ENCODE measurements at places on chromosomes 7 and 10. TPM values are rescaled to one million over a fixed set of nuclear protein-coding genes. Genes with fewer than 3 reads are reported as not detected.

DNA sequence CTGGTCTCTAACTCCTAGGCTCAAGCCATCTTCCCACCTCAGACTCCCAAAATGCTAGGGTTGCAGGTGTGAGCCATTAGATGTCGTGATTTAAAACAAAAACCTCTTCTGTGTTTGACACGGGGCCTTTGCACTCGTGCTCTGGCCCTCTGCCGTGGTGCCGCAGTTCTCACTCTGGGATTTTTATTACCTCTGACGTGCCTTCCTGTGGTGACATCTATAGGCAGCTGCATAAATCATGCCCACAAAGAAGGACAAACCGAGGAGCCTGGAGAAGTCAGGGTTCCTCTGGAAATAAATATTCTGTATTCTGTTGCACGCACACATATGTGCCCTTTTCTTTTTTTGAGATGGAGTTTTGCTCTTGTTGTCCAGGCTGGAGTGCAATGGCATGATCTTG, 25.9 kb upstream of the OCM start:
- no peak for DNase-seq

- no peak for DNase-seq
Measured at GRCh38 chr7:72019436-72019835, 392.7 kb downstream of the CALN1 start.

The OR2A1 gene
- total RNA-seq, result not detected

GRCh38 chr10:131702531-131703356, 198.1 kb upstream of the PPP2R2D start:
- DNase-seq, result no peak

The ALOX5 gene
- total RNA-seq, result 8.2 TPM

DNA sequence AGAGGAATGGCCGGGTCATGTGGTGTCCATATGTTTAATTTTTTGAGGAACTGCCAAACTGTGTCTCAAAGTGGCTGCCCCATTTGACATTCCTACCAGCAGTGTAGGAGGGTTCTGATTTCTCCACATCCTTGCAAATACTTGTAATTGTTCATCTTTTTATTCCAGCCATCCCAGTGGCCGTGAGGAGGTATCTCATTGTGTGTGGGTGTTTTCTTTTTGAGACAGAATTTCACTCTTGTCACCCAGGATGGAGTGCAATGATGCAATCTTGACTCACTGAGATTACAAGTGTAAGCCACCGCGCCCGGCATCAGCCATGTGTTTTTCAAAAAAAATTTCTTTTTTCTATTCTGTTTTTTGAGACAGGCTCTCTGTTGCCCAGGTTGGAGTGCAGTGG, 38.7 kb upstream of the DLG5 start:
- DNase-seq, result no peak

GRCh38 chr10:77925795-77926565, 575 bp downstream of the DLG5 start:
- DNase-seq, result peak; percentile 77

The NEUROD6 gene
- not detected for total RNA-seq

DNA sequence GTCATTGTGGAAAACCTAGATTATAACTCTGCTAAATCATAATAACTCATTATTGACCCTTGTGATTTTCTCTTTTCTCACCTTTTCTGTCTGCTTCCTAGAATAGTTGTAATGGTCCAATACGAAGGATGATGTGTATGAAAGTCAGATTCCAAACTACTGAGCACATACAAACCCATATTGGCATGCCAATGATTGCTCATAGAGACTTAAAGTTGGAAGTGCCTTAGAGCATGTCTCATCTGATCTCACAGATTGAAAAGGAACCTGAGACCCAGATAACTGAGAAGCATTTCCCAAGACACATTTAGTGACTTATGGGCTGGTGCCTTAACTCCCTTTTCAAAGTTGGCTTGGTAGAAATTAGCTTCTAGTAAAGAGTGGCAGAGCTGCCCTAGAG, 594.3 kb downstream of the REEP3 start:
- no peak for DNase-seq

The TMEM196 gene
- total RNA-seq, result not detected

- peak; percentile 57 for DNase-seq
Measured at GRCh38 chr7:106625678-106626301, 35.2 kb downstream of the CCDC71L start.

The NCF1 gene
- total RNA-seq, result 3.9 TPM

The CCL24 gene
- total RNA-seq, result 3.4 TPM

- DNase-seq, result no peak
Measured at GRCh38 chr10:69684981-69685353, 54.9 kb downstream of the FAM241B start.

- DNase-seq, result no peak
Measured at GRCh38 chr10:130337696-130338635, 201.8 kb downstream of the GLRX3 start.

The ANKRD2 gene
- 0.75 TPM for total RNA-seq

GRCh38 chr10:7340179-7340874, 70.5 kb downstream of the SFMBT2 start:
- no peak for DNase-seq

The CAV1 gene
- 248 TPM for total RNA-seq

GRCh38 chr10:86339226-86339865, 27.2 kb downstream of the GRID1 start:
- no peak for DNase-seq

The RHEB gene
- 73.5 TPM for total RNA-seq

DNA sequence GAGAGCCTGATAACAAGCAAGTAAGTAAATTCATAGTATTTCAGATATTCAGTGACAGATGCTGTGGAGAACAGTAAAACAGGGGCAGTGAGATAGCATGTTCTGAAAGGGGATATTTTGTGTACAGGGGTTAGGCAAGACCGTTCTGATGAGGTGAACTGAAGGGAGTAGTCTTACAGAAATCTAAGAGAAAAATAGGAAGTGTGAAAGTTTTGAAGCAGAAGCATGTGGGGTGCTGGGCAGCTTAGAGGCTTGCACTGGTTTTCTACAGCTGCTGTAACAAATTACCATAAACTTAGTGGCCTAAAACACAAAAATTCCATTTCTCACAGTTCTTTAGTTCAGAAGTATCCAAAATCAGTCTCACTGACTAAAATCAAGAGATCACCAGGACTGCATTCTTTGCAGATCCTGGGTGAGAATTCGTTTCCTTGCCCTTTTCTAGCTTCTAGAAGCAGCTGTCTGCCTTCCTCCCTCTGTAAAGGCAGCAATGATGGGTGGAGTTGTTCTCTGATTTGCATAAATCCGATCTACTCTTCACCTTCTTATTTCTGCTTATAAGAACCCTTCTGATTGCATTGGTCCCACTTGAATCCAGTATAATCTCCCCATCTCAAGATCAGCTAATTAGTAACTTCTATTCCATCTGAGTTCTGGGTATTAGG, 7.5 kb upstream of the KLF14 start:
- no peak for DNase-seq

The LRRN3 gene
- total RNA-seq, result 0.29 TPM

The SFXN2 gene
- total RNA-seq, result 14.2 TPM

The STAMBPL1 gene
- 19.2 TPM for total RNA-seq

DNA sequence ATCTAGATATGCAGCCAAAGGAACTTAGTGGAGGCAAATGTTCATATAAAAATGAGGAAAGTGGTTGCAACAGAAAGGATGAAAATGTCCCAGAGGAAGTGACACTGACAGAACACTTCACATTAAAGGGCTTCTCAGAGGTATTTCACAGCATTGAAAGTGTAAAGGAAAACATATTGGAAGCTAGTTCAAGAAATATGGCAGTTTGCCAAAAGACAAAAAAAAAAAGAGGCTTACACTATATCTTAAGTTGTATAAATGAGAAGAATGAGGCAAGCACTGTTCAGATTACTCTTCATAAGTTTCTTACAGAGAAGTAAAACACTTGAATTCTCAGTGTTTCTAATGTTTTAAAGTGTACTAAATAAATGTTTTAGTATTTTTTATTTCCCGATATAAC, 20.1 kb downstream of the RUNDC3B start:
- no peak for DNase-seq

- DNase-seq, result no peak
Measured at GRCh38 chr7:37201003-37201875, 247.4 kb downstream of the ELMO1 start.

DNA sequence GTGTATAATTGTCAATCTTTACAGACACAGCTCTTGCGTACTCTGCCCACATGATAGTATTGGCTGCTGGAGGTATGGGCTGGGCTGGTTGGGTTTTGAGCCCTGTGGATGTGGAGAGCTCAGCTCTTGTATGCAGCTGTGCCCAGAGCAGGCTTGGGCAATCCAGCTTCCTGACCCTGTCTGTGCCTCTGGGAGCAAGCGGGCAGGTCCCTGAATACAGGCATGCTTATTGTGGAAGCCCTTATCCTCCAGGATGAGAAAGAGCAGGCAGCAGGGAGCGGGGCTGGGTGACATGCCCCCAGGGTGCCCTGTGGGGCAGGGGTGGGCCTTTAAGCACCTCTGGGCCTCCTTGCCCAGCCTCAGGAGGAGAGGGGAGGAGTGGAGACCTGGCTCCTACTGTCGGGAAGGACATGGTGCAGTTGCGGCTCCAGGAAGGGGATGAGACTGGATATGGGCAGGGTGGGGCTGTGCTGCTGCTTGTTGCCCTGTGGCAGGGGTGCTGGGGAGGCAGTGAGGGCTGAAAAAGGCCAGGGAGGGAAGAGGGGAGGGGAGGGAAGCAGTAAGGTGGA, 32.7 kb upstream of the SH2D4B start:
- no peak for DNase-seq

DNA sequence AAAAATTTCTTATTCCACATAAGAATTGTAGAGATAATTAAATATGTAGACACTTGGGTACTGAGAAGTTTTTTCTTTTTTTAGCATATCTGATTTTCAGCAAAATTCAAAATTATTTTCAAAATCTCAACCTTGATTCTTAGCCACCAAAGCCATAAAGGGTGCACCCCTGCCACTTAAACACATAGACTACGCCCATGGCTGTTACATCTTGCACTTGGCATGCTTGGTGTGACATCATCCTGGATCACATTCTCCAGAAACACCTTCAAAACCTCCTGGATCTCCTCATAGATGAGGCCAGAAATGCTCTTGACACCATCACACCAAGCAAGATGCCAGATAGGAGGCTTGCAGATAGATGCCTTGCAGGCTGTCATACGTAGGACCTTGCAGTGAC, 89.1 kb upstream of the KLF14 start:
- DNase-seq, result no peak

The IDI2 gene
- total RNA-seq, result not detected

DNA sequence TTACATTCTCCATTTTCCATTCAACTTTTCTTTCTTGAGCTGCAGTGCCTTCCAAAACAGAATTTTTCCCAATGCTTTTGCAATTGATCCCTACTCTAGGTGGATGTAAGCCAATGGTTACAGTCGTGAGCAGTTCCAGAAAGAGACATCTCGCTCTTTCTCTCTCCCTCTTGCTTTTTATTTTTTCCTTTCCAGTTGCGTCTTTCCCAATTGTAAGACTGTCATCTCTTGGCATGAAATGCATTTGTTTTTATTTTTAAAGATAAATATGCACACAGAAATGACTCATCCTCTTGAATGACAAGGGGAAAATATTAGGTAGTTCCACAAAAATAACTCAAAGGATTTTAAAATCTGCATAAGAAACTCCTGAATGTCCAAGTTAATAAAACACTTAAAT, 25.1 kb downstream of the GLI3 start:
- no peak for DNase-seq

GRCh38 chr7:55517191-55517633, 55.1 kb downstream of the VOPP1 start:
- no peak for DNase-seq

- peak; percentile 90 for DNase-seq
Measured at GRCh38 chr7:106009503-106010226, 46.6 kb downstream of the CDHR3 start.

The GLI3 gene
- total RNA-seq, result 3.0 TPM

- DNase-seq, result no peak
Measured at GRCh38 chr7:88167721-88168120, 52.1 kb downstream of the SRI start.

- DNase-seq, result no peak
Measured at GRCh38 chr10:100209303-100209702, 20.1 kb downstream of the CHUK start.

- no peak for DNase-seq
Measured at GRCh38 chr10:52437205-52437646, 123.1 kb downstream of the DKK1 start.

The MKLN1 gene
- total RNA-seq, result 66.1 TPM

The TMEM176A gene
- total RNA-seq, result 178 TPM

The ITIH5 gene
- total RNA-seq, result 8.1 TPM

All from mucosa of descending colon (tissue), 3 donors.